ENCODE measurements at places on chromosomes 1 and 21.
A peak's percentile ranks its signal among the peaks of the same experiment; 100 is the strongest.

GRCh38 chr1:22221233-22221780 is 78.4 kb upstream of the WNT4 start:
- no peak for DNase-seq

GRCh38 chr1:112605633-112606327 is 13.2 kb downstream of the ST7L start:
- DNase-seq: no peak

DNA sequence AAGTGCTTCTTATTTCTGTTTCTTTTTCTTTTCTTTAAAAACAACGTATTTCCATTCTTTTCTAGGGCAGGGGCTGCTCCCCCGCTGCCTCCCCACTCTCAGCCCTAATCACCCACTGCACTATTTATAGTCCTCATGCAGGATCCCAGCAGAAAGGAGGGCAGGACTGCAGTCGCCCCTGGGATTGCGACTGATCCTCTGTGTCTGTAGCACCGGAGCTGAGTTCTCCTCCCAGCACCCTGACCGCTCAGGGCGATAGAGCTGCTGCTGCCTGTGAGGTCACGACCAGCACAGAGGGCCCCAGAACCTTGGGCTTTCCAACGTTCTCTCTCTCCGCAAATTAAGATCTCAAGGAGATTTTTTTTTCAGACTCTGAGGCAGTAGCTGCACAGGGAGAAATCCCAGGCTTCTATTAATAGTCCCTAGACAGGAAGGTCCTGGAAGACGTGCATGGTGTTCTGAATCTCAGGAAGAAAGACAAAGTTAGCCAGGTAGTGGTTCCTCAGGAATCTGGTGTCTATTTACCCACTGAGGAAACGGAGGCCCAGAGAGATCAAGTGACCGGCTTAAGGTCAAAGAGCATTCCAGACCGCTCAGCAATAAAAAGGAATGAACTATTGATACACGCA is 46.8 kb downstream of the PRAMEF20 start:
- no peak for DNase-seq

DNA sequence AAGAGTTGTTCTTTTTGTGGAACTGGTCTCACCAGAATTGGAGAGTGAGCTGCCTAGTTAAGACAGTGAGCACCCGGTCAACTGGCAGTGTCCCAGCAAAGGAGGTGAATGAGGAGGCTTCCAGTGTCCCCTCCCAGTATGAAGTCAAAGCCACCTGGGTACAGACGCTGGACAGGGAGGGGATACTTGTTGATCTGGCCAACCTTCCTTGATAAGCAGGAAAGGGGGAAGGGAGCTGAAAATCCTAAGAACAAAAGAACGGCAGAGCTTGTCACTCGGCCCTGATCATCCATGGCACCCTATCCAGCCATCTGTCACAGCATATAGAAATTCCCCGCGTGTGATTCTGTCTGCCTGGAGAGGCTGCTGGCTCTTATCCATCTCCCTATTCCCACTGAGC is 91.5 kb downstream of the SSBP3 start:
- DNase-seq: no peak

GRCh38 chr1:156488566-156489165 is 11.9 kb downstream of the MEF2D start:
- DNase-seq: peak; percentile 78

DNA sequence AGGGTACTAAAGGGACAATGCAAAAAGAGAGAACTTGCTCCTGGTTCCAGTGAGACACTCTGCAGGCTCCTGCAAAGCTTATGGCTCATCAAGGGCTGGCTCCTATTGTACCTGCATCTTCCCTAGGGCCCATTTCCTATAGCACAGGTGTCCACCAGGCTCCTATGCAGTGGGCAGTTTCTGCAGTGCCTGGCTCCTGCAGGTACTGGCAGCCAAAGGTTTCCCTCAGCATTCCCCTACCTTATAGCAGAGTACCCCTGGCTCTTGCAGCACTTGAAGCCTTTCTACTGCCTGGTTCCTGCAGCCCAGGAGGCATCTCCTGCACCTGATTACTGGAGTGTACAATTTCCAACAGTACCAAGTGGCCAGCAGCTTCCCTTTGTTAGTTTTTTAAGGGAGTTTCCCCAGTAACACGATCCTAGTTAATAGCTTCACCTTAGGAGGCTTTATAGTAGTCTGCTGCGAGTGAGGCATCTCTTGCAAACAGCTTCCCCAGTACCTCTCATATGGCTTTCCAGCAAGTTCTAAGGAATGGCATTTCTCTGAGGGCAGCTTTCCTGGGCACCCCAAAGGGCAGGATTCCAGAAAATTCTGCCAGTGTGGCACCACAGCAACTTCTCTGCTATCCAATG is 141.7 kb downstream of the DENND1B start:
- DNase-seq: no peak

DNA sequence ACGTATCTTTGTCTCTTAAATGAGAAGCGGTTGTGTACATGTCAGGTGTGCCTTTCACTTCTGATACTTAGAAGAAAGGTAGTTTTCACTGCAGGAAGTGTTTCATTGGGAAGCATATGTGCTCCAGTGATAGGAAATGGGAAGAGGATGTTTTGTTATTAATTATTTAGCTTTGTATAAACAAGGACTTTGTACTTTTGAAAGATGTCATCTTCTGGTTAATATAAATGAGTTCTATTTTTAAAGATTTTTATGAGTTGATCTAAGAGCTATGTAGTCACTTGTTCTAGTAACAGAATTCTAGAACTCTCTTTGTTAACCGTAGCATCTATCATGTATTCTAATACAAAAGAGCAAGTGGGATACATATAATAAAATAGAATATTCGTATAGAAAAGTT is 130.5 kb downstream of the RASAL2 start:
- no peak for DNase-seq

DNA sequence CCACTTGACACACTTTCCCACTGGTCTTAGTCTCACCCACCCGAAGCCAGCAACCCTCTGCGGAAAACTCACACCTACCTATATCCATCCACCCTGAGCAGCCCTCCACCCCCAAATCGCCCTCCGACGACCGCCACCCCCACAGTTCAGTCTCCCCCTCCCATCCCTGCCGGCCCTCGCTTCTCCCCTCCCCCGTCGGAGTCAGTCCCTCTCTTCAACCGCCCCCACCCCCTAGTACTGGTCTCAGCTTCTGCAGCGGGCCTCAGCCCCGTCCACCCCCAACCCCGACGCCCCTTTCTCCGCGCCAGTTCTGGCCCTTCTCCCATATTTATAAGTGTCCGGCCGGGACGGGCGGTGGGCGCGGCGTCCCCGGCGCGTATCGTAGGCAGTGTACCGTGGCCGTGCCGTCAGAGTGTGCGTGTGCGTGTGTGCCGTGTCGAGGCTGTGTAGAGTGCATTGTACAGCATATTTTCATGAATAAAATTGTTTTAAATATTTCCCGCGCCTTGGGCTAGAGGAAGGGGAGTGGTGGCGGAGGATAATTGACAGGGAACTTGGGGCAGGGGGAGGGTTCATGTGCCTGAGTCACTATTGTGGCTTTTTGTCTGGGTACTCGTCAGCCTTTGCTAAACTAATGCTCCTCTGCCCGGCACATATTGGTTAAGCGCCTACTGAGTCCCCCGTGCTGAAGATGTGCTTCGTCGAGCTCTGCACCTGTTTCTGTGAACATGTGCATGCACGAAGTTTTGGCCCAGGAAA is 22.0 kb downstream of the FOXO6 start:
- DNase-seq: peak; percentile 66

DNA sequence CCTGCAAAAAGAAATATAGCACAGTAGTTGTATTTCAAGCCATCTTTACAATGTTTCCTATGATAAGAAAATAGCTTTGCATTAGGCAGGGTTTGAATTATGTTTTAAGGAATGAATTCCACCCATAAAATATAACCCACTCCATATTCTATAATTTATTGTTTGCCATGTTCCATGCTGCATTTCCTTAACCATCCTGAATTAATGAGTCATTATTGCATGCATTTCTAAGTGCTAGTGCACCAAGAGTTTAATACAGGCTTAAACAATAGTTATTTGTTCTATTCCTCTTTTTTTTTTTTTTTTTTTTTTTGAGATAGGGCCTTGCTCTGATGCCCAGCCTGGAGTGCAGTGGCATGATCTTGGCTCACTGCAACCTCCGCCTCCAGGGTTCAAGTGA is 45.2 kb downstream of the MIGA1 start:
- no peak for DNase-seq

GRCh38 chr1:33973799-33974545 is 110.1 kb downstream of the HMGB4 start:
- no peak for DNase-seq

DNA sequence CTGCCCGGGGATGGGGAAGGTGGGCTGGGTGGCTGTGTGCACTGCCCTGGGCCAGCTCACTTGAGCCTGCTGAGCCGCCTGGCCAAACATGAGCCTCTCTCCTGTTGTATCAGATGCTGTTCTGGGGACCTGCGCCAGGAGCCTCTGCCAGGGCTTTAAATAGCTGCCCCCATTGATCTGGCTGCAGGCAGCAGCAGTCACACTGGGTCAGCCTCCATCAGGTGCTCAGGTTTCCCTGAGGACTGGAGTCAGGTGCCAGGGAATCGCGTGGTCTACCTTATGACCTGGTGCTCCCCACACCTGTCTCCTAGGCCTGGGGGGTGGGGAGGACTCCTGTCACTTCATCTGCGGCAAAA is 700 bp upstream of the CCDC28B start:
- no peak for DNase-seq

DNA sequence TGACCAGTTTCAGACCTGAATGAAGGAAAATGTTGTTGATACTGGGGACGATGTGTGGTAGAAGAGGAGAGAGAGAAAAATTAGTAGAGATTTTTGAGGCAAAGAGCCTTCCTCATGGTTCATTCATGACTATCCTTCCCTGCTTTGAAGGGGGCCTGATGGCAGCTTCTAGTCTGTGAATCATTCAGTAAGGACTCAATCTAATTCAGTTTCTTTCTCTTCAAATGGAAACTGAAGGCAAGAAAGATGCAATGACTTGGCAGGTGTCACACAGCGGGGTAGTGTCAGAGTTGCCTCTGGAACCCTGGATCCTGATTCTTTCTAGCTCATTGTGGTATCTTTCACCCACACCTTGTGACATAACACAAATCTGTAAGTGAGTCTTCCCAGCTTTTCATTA is 14.9 kb upstream of the CD5L start:
- no peak for DNase-seq

DNA sequence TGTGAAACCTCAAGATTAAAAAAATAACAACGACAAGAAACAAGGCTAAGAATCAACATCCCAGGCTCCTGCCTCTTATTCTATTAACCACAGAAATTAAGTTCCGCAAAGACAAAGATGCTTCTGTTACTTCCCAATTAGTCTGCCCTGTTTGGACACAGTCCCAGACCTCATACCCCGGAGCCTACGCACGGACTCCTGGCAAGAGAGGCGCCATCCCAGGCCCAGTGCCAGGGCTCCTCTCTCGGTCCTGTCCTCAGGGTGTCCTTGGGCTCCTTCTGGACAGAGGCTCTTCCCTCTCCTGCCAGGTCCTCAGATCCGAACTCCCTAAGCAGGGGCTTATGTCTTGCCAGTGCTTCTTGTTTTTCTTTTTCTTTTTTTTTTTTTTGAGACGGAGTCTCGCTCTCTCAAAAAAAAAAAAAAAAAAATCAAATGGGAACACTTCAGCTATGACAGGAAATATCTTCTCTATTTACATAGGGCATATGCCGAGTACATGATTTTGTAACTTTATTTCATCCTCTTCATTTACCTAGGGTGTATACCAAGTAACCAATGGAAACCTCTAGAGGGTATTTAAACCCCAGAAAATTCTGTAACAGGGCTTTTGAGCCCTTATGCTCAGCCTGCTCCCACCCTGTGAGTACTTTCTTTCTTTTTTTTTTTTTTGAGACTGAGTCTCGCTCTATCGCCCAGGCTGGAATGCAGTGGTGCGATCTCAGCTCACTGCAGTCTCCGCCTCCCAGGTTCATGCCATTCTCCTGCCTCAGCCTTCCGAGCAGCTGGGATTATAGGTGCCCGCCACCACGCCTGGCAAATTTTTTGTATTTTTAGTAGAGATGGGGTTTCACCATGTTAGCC is 11.7 kb upstream of the ENO1 start:
- peak; percentile 73 for DNase-seq

DNA sequence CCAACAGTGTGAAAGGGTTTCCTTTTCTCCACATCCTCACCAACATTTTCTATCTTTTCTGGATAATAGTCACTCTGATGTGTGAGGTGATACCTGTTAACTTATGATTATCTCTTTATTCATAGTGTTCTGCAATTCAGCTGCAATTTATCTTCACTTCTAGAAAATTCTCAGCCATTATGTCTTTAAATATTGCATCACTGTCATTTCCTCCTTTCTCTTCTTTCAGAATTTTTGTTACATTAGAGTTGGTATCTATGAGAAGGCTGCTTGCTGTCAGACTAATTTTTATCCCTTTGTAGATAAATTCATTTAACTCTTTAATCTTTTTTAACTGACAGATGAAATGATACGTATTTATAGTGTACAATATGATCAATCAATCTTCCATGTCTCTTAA is 30.5 kb upstream of the ATF3 start:
- DNase-seq: no peak

DNA sequence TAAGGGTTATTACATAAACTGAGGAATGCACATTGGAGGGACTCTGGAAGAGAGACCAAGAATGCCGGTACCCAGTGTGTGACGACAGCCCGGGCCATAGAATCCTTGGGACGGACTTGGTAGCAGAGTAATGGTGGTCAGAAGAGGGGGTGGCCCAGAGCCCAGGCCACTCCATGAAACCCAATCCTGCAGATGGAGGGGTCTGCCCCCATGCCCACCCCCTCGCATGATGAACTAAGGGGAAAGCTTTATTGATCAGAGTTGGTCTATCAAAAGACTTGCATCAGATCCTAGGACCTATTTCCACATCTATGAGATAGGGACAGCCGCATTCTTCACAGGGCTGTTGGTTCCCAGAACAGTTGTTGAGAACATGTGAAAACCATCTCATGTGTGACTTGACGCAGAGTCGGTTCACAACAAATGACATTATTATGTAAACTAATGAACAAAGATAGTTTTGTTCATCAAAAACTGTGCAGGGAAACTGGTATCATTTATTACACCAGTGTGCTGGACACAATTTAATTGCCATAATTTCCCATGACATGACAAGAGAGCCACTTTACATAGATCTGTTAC is 21.5 kb upstream of the SDC3 start:
- no peak for DNase-seq

All from PC-9 (cell line).